ENCODE measurements at places on chromosomes 1 and 21. TPM values are rescaled to one million over a fixed set of nuclear protein-coding genes. Genes with fewer than 3 reads are reported as not detected.
A peak's percentile ranks its signal among the peaks of the same experiment; 100 is the strongest.

CNTN2 gene
- total RNA-seq = not detected

DNA sequence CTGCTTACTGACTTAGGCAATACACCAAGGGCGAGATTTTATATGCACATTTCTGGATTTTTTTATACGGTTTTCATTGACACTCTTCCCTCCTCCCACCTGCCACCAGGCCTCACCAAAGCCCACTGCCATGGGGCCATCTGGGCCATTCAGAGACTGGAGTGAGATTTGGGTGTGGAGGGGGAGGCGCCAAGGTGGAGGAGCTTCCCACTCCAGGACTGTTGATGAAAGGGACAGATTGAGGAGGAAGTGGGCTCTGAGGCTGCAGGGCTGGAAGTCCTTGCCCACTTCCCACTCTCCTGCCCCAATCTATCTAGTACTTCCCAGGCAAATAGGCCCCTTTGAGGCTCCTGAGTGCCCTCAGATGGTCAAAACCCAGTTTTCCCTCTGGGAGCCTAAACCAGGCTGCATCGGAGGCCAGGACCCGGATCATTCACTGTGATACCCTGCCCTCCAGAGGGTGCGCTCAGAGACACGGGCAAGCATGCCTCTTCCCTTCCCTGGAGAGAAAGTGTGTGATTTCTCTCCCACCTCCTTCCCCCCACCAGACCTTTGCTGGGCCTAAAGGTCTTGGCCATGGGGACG, 57.9 kb downstream of the LACTBL1 start:
- H3K27me3 ChIP-seq = no peaks in the 10 kb centered on the region
- no peak overlapping the region for H3K4me3 ChIP-seq
- no peak for DNase-seq

- no peak overlapping the region for H3K4me3 ChIP-seq
- no peak overlapping the region for H3K27ac ChIP-seq
- peaks cover 8% of the 10 kb centered on the region for H3K36me3 ChIP-seq
- H3K4me1 ChIP-seq = peaks cover 35% of the 10 kb centered on the region
- no peak for DNase-seq
- H3K27me3 ChIP-seq = no peaks in the 10 kb centered on the region
These were observed 12.9 kb downstream of the EPHX1 start for GRCh38 chr1:225822655-225823403.

- H3K27me3 ChIP-seq = no peaks in the 10 kb centered on the region
- H3K27ac ChIP-seq = peak within 1 kb of the TSS; percentile 100
- H3K4me1 ChIP-seq = peaks cover 27% of the 10 kb centered on the region
- H3K4me3 ChIP-seq = peak within 1 kb of the TSS; percentile 98
- DNase-seq = no peak
These were observed at the start of gene MPC2 for GRCh38 chr1:167936930-167937708. Gene MPC2 (minus strand): TSS chr1:167937072. CDS start chr1:167935841, 1,231 bp downstream.

RAB25 gene
- total RNA-seq = 93.8 TPM
